ENCODE measurements at places on chromosomes 16 and 17. TPM values are rescaled to one million over a fixed set of nuclear protein-coding genes. Genes with fewer than 3 reads are reported as not detected.
A peak's percentile ranks its signal among the peaks of the same experiment; 100 is the strongest.

- DNase-seq = no peak
These were observed 3.0 kb downstream of the ALKBH5 start for GRCh38 chr17:18186627-18186982.

- no peak for DNase-seq
These were observed 47.5 kb upstream of the ZCCHC14 start for GRCh38 chr16:87540072-87540896.

DNA sequence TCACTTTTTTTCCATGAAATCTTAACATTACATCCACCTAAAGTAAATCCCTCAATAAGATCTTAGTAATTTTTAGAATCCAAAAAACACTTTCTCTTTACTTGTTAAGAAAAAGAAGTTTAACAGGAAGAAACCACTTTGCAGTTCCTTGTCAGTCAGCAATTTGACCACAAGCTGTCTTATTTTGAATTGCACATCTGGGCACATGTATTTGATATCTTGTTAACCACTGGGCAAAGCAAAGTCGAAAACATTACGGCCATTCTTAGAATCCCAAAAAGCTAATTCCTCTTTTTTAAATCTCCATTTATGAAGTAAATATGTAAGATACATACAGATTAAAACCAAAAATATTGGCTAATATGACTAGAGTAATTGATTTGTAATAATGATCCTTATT lies 1.1 kb downstream of the ABCA10 start:
- no peak for DNase-seq

- no peak for DNase-seq
These were observed 13.6 kb upstream of the WFDC1 start for GRCh38 chr16:84281074-84281473.

DNA sequence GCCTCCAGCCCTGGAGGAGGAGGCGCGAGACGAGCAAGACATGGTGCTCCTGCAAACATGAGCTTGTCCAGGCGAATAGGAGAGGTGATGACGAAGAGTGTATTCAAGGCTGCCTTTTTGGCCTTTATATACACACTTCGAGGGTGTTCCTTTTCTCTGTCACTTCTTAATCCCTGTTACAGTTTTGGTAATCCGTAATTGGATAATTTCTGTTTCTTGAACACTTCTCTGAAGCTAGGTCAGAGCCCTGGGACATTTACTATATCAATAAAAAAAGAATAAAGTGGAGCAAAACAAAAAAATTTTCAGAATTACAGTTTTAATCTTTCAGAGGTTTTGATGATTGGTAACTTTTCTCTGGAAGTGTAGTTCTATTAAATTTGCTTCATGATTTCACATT lies at the start of gene KRT24:
TSS of gene KRT24 (minus strand) at position 101 of the 400 bp plus-strand sequence. CDS start at position 42, 59 bp downstream.
- no peak for DNase-seq

DNA sequence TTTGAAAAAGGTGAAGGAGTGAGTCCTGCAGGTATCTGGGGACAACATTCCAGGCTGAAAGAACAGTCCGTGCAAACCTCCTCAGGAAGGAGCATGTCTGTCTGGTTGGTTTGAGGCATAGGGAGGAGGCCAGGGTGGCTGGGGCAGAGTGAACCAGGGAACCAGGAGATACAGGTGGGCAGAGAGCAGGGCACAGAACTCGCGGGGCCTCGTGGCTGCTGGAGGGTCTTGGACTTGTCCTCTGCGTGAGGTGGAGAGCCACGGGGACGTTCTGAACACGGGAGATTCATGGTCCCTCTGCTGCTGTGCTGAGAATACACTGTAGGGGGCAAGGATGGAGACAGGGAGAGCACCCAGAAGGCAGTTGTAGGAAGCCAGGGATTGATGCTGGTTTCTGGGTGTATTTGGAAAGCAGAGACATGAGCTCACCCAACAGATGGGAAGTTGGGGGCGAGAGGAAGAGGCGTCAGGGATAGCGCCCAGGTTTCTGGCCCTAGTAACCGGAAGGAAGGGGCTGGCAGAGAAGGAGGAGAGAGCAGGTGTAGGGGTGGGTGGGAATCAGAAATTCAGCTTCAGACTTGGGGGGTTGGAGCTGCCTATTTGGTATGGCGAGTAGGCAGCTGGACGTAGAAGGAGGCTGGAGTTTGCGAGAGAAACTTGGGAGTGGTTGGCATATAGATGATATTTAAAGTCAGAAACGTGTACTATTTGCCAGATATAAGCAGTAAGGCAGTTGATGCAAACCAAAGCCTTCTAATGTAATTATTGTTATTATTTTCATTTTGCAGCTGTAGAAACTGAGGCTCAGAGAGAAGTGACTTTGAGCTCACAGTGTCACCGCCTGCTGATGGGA lies at the start of gene CCL17:
TSS of gene CCL17 (plus strand) at position 803 of the 853 bp plus-strand sequence. CDS start 9,166 bp downstream, outside the sequence.
- DNase-seq = no peak

DNA sequence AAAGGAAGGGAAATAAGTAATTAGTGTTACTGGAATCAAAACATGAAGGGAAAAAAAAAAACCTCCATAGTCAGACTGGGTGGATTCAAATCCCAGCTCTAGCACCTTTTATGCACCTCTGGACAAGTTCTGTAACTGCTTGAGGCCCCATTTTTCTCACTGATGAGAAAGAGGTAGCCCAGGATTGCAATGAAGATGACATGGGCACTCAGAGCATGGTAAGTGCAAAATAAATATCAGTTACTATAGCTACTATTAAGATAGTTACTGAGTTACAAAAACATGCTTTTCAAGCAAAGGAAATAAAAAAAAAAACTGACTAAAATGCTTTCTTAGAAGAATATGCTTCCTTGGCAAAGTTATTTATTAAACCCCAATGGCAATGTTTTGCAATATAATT lies 58.8 kb downstream of the CEP95 start:
- no peak for DNase-seq

GRCh38 chr17:39277110-39277509 lies 51.4 kb upstream of the STAC2 start:
- no peak for DNase-seq

- peak; percentile 85 for DNase-seq
These were observed 8.1 kb upstream of the DNASE1 start for GRCh38 chr16:3646348-3646920.

DNA sequence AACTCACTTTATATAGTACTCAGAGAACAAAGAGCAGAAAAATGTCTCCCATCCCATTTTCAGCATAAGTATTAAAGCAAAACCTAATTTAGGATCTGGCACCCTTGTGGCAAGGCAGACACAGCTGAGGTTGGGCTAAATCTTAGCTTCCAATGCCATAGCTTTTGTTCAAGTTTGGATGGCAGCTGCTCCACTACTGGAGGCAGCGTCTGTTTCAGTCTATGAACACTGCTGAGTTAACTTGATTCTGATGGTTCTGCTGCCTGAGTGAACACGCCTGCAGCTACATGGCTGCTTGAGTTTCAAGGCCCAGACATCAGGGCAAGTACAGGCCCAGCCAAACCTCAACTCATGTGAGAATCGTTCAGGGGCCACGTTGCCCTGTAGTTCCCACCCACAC lies 178.2 kb upstream of the RPH3AL start:
- no peak for DNase-seq

DNA sequence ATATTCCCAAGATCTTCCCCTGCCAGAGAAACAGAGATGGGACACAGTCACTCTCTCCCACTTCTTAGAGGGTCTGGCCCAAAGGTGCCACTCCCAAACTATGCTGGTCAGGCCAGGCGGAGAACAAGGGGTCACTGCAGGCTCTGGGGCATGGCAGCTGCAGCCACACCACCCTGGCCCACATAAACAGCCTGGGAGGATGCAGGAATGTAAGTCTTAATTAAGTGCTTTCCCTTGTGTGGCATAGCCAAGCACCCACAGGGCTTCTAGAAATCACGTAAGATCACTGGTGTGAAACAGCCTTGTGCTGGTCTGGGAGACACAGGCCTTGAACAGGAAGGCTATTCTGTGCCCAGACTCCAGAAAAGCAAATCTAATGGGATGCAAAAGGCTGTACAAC lies 31.5 kb downstream of the ABCC12 start:
- DNase-seq = no peak

DNA sequence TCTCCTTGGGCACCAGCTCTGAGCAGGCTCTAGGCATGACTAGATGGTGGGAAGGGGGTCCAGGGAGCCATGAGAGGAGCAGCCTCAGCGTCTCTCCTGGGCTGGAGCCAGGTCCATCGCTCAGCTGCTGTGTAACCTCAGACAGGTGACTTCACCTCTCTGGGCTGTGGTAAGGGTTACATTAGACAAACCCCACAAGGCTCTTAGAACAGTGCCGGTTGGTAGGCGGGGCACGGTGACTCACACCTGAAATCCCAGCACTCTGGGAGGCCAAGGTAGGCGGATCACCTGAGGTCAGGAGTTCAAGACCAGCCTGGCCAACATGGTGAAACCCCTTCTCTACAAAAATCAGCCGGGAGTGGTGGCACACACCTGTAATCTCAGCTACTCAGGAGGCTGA lies 18.1 kb upstream of the NPTX1 start:
- DNase-seq = no peak

- no peak for DNase-seq
These were observed 120.9 kb downstream of the METRNL start for GRCh38 chr17:83200231-83200699.

DNA sequence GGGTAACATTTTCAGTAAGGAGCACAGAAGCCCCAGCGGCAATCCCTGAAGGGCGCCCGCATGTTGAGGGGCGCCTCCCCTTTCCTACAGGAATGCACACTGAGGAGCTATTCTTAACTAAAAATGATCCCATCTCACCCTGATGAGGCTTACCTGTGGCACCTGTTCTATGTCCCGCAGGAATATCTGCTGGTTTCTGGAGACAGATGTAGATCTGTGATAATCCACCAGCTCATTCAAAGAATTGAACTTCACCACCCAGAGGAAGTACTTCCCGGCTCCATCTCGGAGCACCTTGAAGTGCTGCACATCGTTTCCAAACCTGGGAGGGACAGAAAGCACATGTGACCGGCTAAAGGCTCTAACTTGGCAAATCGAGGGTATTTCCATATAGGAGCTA lies 32.3 kb upstream of the SLC25A19 start:
- DNase-seq = no peak

DNA sequence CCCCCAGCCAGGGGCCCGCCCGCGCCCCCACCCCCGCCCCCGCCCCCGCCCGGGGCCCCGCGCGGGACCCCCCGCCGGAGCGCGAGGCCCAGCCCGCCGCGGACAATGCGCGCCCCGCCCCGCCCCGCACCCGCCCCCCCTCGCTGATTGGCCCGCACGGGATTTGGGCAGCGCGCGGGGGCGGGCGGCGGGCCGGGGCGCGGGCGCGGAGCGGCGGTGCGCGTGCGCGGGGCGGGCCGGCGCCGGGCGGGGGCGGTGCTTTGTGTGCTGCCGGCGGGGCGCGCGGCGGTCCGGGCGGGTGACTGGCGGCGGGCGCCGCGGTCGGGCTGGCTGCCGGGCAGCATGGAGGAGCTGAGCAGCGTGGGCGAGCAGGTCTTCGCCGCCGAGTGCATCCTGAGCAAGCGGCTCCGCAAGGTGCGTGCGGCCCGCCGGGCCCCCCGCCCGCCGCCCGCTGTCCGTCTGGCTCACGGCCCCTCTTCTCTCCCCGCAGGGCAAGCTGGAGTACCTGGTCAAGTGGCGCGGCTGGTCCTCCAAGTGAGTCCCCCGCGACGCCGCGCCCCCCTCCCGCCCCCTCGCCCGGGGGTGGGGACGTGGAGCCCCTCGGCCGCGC lies at the start of gene CBX2:
TSS of gene CBX2 (plus strand) at position 255 of the 610 bp plus-strand sequence. CDS start at position 343, 88 bp downstream.
- peak; percentile 80 for DNase-seq

DNA sequence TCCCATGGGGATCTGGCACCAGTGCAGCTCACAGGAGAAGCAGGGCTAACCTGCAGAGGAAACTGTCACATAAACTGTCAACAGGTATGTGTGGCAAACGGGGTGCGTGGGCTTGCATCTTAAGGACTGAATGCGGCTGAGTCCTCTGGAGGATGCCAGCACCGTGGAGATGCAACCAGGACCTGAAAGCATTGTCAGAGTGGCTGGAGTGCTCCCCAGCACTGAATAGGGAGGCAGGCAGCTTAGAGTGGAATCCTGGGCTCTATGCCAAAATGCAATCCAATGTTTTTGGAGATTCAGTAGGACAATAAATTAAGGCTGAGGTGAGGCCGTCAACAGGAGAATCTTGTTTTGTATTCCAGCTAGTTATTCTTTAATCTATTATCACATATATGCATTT lies 21.3 kb upstream of the SALL1 start:
- no peak for DNase-seq

DNA sequence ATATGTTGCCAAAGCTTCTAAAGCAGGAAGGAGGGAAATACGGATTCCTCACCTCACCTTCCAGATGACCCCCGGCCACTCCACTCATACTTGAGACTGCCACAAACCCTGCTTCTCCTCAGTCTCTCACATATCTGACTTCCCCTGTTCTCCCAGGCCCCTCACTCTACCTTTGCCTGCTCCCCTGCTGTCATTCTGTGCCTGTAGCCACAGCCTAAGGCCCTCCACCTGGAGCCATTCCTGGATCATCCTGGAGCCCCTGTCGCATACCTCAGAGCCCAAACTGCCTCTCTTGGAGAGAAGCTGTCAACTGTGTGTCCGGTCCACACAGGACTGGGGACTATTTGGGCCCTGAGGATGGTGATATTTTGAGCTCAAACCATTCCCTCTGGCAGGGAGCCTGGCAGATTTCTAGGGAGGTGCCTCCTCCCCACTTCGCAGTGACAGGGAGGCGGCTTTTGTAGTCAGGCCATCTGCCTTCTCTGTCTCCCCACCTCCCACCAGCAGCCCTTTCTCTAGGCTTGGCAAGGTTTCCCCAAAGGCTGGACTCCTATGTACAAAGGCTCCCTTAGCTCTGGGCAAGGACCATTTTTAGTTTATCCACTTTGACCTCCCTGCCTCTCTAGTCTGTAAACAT lies 2.3 kb upstream of the MED24 start:
- no peak for DNase-seq

- no peak for DNase-seq
These were observed 56.5 kb downstream of the YWHAE start for GRCh38 chr17:1343554-1343953.

GRCh38 chr17:7215652-7216180 lies 3.9 kb downstream of the DLG4 start:
- DNase-seq = no peak

PERCC1 gene
- 1.3 TPM for polyA plus RNA-seq

AOC3 gene
- 14.8 TPM for polyA plus RNA-seq

DNAJA2 gene
- 47.5 TPM for polyA plus RNA-seq

GAS7 gene
- polyA plus RNA-seq = 24.4 TPM

MARVELD3 gene
- polyA plus RNA-seq = 67.3 TPM

CCL5 gene
- polyA plus RNA-seq = 8.3 TPM

SPHK1 gene
- 3.1 TPM for polyA plus RNA-seq

HSPB9 gene
- 0.40 TPM for polyA plus RNA-seq

GNGT2 gene
- polyA plus RNA-seq = 4.2 TPM

SPNS3 gene
- 9.2 TPM for polyA plus RNA-seq

PIK3R5 gene
- polyA plus RNA-seq = 3.2 TPM

CA4 gene
- polyA plus RNA-seq = 1.2 TPM
